ENCODE measurements at places on chromosomes 2 and 18.

GRCh38 chr2:18842836-18843235 is 253.5 kb upstream of the NT5C1B start:
- no peak for DNase-seq

DNA sequence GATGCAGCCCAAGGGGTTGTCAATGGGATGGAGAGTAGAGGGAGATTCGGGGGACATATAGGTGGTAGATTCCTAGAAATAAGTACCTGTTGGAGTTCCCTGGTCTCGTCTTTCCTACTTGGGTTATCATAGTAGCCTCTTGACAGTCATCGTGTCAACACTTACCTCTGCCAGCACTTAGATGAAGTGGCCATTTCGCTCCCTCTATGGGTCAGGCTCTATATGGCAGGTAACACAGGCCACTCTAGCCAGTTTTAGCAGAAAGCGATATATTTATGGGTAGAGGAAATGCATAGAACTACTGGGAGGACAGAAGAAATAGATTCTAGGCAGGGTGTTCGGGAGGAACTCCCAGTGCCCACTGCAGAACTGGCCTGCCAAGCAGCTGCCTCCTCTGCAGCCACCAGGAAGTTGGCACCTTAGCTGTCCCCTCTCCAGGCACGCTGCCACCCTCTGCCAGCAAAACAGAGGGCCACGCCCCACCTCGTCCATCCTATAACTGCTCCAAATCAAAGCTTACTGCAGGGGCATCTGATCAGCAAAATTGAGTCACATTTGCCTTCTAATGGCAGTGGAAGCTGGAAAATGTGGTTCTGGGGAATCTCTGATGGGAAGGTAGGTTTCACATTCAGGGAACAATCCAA is 181.3 kb downstream of the INSIG2 start:
- no peak for DNase-seq

DNA sequence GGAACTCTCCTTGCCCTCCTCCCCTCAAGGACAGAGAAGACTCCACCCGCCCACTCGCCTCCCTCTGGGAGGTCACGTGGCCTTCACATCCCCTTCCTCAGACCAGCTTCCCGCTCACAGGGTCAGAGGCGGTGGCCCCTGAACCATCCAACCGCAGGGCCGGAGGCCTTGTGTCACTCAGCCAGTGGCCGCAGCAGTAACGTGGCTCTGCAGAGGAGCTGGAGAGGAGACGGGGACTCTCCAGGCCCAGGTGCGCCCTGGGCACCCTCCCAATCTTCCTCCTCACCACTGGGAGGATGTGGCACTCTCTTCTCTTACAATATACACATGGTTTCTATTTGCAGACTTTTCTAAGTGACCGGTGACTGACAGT is 161.7 kb downstream of the TWIST2 start:
- DNase-seq = no peak

- no peak for DNase-seq
Observed at GRCh38 chr2:99959261-99960014, 183.0 kb downstream of the AFF3 start.

DNA sequence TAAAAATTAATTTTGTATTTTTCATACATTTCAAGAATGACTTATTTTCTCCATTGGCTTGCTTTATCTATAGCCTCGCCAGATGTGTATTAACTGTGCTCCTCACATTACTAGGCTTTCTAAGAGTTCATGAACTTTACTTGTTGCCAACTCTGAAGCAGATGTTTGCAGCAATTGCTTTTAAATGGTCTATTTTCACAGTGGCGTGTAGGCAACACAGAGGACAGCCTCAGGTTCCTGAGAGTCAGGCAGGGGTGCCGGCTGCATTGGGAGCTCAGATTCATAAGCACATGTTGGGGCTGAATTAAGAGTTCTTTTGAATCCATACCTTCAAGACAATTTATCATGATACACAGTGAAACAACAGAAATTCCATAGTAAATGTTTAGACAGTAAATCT is 179.2 kb upstream of the PXDN start:
- no peak for DNase-seq

GRCh38 chr2:122063716-122064115 is 308.3 kb downstream of the TSN start:
- no peak for DNase-seq

DNA sequence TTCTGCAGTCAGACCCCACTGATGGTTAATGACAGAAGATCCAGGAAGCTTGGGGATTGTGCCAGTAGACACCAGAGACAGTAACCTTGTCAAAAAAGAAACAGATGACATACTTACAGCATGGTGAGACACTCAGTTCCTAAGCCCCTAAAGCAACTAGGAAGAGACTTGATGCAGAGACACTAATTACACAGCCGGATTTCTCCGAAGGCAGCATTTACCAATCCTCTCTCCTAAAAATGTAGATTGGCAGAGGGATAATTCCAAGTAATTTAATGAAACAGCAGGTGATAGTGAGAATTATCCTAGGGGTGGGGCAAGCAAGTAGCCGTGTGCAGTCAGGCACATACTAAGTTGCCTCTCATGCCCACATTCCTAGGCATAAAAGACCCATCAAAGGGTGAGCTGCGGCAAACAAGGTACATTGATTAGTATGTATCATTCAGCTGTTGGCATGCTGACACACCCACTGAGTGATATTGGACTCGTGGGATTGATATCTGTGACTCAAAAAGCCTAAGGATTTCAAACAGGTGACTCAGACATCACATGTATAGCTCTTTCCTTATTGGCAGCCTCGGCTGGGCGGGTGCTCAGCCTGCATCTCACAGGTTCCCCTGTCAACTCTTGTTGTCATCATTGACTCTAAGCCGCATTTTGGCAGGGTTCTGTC is 296.7 kb upstream of the ATP5MC3 start:
- DNase-seq = peak; percentile 1

GRCh38 chr2:151157000-151157735 is 104.5 kb downstream of the RBM43 start:
- peak; percentile 6 for DNase-seq
